Muscle of back (tissue), 13 donors: ENCODE measurements at places on chromosomes 1 and 21. TPM values are rescaled to one million over a fixed set of nuclear protein-coding genes. Genes with fewer than 3 reads are reported as not detected.

- peak; percentile 33 for DNase-seq
Measured at GRCh38 chr21:24110846-24111245, 1496.4 kb downstream of the MRPL39 start.

KRTAP7-1 gene
- not detected for polyA plus RNA-seq

OR10R2 gene
- not detected for polyA plus RNA-seq

DNA sequence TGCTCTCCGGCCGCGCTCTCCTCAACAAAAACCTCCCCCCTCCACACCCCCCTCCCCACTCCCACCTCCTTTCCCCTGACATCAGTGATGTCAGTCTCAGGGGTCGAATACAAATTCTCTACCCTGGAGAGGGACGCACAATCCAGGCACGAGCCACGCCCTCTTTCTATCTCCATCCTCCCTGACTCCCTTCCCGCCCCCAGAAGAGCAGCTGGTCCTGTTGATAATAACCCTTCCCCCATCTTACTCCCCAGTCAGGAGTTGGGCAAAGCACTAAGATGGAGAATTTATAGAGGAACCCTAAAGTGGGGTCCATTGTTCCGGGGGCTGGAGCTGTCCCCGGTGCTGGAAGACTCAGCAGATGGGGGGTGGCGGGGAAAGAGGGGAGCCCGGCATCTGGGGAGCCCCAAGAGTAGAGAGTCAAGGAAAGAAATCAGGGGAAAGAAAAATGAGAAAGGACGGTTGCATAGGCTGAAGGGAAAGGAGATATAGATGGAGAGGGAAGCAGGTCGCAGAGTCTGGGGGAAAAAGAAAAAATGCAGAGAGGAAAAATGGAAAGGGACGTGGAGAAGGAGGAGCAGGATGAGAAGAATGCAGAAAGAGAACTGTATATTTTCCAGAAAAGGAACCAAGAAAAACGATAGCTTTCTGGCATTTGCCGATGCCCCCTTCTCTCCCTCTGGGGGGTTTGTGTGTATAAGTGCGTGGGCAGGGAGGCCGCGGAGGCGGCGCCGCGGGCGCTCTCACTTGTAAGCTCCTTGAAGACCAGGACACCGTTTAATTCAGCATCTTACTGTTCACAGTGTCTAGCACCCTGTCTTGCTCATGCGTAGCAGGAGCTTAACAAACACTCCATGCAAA is at the start of gene CELF3:
Gene CELF3 (minus strand): TSS at position 33 of the 861 bp plus-strand sequence. CDS start 783 bp downstream, outside the sequence.
- DNase-seq = no peak

DNA sequence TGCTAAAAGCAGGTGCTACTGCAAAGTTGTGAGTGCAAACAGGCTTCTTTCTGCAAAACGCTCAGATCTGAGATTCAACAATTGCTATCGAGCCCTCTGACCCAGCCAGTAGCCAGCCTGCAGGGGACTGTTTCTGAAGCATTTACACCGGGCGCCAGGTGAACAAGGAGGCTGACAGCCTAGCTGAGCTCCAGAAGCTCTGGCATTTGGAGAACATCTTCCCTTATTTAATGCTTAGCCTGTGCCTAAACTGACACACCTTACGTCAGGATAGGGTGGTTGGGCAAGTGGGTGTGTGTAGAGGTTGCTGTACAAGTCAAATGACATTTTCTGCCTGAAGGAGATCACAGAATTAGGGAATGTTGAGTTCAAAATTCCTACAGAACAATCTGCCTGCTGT is 15.8 kb upstream of the PLA2G2C start:
- DNase-seq = no peak

HES4 gene
- polyA plus RNA-seq = 18.4 TPM

DRAXIN gene
- 0.22 TPM for polyA plus RNA-seq

CIART gene
- polyA plus RNA-seq = 3.7 TPM

DNA sequence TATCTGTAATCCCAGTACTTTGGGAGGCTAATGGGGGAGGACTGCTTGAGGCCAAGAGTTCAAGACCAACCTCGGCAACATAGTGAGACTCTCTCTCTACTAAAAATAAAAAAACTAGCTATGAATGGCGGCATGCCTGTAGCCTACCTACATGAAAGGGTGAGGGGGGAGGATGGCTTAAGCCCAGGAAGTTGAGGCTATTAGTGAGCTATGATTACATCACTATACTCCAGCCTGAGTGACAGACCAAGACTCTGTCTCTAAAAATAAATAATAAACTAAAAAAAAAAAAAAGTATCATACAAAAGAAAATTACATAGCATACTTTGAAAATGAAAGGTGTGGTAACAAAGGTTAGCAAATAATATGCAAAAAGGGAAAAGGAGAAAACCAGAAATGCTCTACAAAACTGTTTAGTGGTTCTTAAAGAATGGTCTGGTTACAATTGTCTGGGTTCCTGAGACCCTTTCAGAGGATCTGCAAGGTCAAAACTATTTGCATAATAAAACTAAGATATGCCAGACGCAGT is 19.0 kb upstream of the SH2D5 start:
- DNase-seq = no peak

GRCh38 chr1:234320549-234320948 is 52.7 kb upstream of the COA6 start:
- no peak for DNase-seq

LCE2A gene
- polyA plus RNA-seq = not detected

- no peak for DNase-seq
Measured at GRCh38 chr1:173532237-173532636, 55.1 kb downstream of the PRDX6 start.

GRCh38 chr1:32919811-32920733 is 18.9 kb upstream of the TMEM54 start:
- DNase-seq = no peak

DNA sequence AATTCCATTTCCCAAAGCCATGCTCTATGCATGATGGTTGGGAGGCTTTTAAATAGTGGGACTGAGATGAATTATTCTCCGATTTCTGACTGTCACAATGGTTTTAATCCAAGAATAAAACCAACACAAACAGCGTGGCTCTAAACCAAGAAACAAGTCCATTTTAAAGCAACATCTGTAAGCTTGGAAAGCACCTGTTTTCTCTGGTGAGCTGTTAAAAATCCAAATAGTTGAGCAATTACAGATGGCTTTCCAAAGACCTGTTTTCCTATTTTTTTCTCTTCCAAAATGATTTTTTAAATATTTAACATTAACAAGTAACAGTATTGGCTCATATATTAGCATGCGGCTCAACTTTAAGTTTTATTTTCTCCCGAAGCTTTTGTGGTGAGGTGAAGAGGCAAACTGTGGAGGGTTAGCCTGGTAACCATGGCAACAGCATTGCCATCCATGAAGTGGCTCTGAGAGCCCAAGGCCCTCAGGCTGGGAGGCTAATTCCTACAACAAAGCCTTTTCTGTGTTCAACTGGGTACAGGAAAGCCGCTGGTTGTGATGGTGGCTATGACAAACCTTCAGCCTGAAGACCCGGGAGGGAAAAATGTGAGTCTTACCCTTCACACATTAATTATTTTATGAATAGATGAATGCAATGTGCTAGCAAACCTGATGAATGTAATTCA is 56.7 kb upstream of the B3GALT5 start:
- DNase-seq = peak; percentile 34

DNA sequence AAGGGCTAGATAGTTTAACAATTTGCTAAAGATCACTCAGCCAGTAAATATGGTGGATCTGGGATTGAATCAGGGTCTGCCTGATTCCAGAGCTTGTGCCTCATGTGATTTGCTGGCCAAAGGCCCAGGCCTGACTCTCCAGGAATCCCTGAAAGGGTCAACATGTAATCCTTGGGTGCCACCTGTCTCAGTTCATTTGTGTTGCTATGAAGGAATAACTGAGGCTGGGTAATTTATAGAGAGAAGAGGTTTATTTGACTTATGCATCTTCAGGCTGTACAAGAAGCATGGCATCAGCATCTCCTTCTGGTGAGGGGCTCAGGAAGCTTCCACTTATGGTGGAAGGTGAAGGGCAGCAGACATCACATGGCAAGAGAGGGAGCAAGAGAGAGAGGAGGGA is 144.9 kb downstream of the FCRL5 start:
- no peak for DNase-seq

PRMT6 gene
- 15.4 TPM for polyA plus RNA-seq

KCNJ9 gene
- 0.13 TPM for polyA plus RNA-seq

GRCh38 chr21:17498586-17498985 is 14.3 kb upstream of the CXADR start:
- DNase-seq = no peak

SMIM1 gene
- polyA plus RNA-seq = 5.0 TPM

GRCh38 chr1:85801520-85801919 is 93.3 kb upstream of the ZNHIT6 start:
- DNase-seq = no peak
